ENCODE measurements at places on chromosomes 2 and 18.

DNA sequence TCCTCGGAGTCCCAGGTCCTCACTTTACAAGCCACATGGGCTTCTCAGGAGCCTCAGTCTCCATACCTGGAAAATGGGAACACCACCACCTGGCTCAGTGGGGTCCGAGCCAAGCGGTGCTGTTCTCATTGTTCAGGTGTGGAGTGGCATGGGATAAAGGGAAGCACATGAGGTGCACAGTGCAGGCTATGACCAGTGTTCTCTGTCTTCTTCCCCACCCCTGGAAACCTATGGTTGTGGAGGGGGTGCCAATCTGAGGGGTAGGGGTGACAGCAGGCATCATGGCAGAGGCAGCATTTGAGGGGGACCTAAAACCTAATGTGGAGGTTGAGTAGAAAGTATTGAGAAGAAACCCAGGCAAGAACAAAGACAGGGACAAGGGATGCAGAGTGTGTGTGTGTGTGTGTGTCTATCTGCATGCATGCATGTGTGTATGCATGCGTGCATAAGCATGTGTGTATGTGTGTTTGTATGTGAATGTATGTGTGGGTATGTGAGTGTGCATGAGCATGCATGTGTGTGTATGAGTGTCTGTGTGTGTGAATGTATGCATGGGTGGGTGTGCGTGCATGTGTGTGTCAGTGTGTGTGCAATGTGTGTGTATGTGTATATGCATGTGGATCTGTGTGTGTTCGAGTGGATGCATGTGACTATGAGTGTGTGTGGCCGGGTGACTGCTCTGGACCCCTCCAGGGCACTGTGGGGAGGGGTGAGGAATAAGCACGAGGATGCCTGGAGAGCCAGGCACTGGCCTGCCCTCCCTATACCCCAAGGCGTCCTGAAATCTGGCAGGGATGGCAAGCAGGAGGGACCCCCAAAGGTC, 4.0 kb downstream of the KIF1A start:
- H3K36me3 ChIP-seq: no peaks in the 10 kb centered on the region
- DNase-seq: no peak
- H3K27me3 ChIP-seq: peaks cover 23% of the 10 kb centered on the region
- no peaks in the 10 kb centered on the region for H3K4me1 ChIP-seq

- H3K27ac ChIP-seq: no peak overlapping the region
- no peaks in the 10 kb centered on the region for H3K27me3 ChIP-seq
- H3K4me1 ChIP-seq: peaks cover 62% of the 10 kb centered on the region
- peak; percentile 51 for DNase-seq
These were observed 242.4 kb upstream of the TANK start for GRCh38 chr2:160917850-160918249.

DNA sequence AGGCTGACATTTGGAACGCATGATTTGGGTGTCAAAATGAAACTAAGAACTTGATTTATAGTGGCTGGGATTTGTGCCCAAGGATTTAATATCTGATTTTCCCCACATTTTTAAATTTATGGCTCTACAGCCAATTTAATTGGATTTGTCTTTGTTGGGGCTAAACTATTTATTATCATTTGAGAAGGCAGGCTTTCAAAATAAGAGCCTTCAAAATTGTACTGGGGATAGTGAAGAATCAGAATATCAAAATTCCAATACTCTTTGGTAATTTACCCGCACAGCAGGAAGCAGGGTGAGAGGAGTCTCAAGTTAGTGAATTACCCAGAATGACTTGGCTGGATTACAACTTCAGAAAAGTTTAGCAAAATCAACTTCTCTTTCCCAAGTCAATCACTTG, 278.1 kb downstream of the LRATD1 start:
- no peaks in the 10 kb centered on the region for H3K4me1 ChIP-seq
- no peak for DNase-seq
- H3K36me3 ChIP-seq: no peaks in the 10 kb centered on the region
- H3K4me3 ChIP-seq: no peak overlapping the region

DNA sequence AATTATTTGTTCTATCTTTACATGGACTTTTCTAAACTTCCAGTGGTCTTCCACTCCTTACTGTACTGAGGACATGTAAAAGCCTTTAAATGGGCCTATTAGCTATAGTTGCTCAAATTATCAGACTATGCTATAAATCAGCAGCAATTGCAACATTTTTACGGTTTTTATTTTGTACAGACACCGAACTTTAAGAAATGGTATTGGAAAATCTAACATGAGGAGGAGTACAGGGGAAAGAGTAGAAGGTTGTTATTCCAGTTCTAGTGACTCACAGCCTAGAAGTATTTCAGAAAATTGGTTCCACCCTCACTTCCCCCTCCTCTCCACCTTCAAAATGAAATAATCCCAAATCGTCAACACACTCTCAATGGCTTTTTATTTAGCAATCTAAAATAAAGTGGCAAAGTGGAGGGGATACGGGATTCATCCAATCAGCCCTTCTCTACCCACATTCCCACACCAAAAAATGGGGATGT, 1.1 kb downstream of the NCKAP1 start:
- peak; percentile 74 for DNase-seq
- H3K4me1 ChIP-seq: peaks cover 47% of the 10 kb centered on the region
- H3K36me3 ChIP-seq: no peaks in the 10 kb centered on the region
- peak overlapping the region; percentile 86 for H3K4me3 ChIP-seq
- H3K27ac ChIP-seq: peak overlapping the region; percentile 93

GRCh38 chr2:195697681-195698220, 40.7 kb downstream of the SLC39A10 start:
- H3K36me3 ChIP-seq: peaks cover 7% of the 10 kb centered on the region
- no peak for DNase-seq
- no peak overlapping the region for H3K4me3 ChIP-seq
- H3K27me3 ChIP-seq: no peaks in the 10 kb centered on the region
- H3K27ac ChIP-seq: no peak overlapping the region
- 0 out of 2 replicates have a peak, but pooled peaks cover 3% of the 10 kb centered on the region for H3K4me1 ChIP-seq

GRCh38 chr18:75360215-75360614, 67.3 kb downstream of the SMIM21 start:
- no peaks in the 10 kb centered on the region for H3K4me1 ChIP-seq
- H3K4me3 ChIP-seq: no peak overlapping the region
- DNase-seq: no peak

GRCh38 chr2:8242739-8243138, 439.1 kb upstream of the ID2 start:
- H3K27ac ChIP-seq: no peak overlapping the region
- H3K4me3 ChIP-seq: no peak overlapping the region
- peak; percentile 72 for DNase-seq
- no peaks in the 10 kb centered on the region for H3K27me3 ChIP-seq
- no peaks in the 10 kb centered on the region for H3K36me3 ChIP-seq

DNA sequence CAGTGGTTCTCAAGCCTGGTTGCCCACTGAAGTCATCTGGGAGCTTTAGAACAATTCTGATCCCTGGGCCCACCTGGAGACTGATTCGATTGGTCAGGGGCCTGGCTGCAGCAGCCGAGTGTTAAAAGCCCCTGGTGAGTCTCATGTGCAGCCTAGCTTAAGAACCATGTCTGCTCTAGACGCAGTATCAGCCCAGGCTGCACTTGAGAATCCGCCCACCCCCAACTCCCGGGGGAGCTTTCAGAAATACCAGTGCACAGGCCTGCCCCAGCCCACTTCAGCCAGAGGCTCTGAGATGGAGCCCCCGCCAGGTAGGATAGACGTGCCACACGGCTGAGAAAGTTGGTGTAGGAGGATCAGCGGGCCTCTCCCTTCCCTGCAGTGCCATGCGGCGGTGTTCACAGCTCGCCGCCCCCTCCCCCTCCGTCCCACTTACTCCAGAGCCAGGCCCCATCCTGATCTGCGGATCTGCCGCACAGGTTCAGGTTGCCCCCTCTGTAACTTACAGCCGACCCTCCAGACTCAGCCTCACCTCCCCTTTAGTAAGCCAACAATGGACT, 209.0 kb upstream of the RAB12 start:
- H3K4me3 ChIP-seq: no peak overlapping the region
- DNase-seq: no peak
- no peaks in the 10 kb centered on the region for H3K4me1 ChIP-seq
- no peaks in the 10 kb centered on the region for H3K36me3 ChIP-seq
- no peak overlapping the region for H3K27ac ChIP-seq
- no peaks in the 10 kb centered on the region for H3K27me3 ChIP-seq

- peaks cover 18% of the 10 kb centered on the region for H3K36me3 ChIP-seq
- no peak overlapping the region for H3K27ac ChIP-seq
- H3K4me3 ChIP-seq: no peak overlapping the region
- peaks cover 23% of the 10 kb centered on the region for H3K4me1 ChIP-seq
- H3K27me3 ChIP-seq: no peaks in the 10 kb centered on the region
These were observed 161.3 kb downstream of the HAUS1 start for GRCh38 chr18:46265196-46266156.

DNA sequence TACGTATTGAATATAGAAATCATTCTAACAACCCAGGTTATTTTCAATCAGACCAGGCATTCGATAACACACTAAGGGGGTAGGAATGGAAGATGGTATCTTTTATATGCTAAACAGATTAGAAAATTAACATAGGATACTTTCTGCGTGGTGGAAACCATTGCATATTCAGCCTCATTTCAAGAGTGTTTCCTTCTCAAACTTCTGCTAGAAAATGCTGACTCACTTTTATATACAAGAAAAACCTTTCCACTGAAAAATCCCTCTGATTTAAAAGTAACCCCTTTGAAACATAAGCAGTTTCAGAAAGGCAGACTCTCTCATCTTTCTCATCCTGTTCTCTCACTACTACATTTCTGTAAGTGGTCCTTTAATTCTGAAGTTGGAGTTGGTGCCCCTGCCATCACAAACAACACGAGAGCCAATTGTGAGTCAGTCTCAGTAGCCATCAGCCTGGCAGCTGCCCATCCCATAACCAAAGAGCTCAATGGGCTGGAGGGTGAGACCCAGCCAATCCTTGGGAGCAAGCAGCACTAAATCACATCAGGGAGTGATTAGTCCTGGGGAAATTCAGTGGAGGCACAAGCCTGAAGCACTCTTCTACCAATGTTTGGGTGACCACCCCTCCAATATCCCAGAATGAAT, 343.1 kb downstream of the CELF4 start:
- no peaks in the 10 kb centered on the region for H3K36me3 ChIP-seq
- H3K27me3 ChIP-seq: no peaks in the 10 kb centered on the region
- H3K4me1 ChIP-seq: no peaks in the 10 kb centered on the region
- DNase-seq: peak; percentile 16
- no peak overlapping the region for H3K27ac ChIP-seq

- no peaks in the 10 kb centered on the region for H3K27me3 ChIP-seq
- no peaks in the 10 kb centered on the region for H3K4me1 ChIP-seq
- DNase-seq: no peak
- H3K4me3 ChIP-seq: no peak overlapping the region
These were observed 511.2 kb downstream of the SOX11 start for GRCh38 chr2:6203291-6203959.

DNA sequence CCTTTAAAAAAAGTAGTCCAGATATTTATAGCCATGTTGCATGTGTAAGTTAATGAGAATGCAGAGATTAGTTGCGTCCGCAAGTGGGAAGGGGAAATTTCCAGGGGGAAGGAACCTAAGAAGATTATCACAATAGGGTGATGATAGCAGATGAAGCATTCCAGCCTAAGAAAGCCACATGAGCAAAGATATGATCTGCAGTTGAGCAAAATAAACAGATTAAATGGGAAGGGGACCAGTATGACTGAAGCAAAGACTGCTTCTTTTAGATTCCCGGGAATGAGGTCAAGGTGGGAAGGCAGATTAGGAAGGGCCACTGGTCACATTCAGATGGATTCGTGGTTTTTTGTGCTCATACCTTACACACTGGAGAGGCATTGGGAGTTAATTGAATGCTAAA, 154.6 kb upstream of the CDH2 start:
- H3K27me3 ChIP-seq: peaks cover 17% of the 10 kb centered on the region
- H3K4me3 ChIP-seq: no peak overlapping the region
- H3K36me3 ChIP-seq: no peaks in the 10 kb centered on the region
- DNase-seq: no peak
- no peaks in the 10 kb centered on the region for H3K4me1 ChIP-seq
- H3K27ac ChIP-seq: no peak overlapping the region

DNA sequence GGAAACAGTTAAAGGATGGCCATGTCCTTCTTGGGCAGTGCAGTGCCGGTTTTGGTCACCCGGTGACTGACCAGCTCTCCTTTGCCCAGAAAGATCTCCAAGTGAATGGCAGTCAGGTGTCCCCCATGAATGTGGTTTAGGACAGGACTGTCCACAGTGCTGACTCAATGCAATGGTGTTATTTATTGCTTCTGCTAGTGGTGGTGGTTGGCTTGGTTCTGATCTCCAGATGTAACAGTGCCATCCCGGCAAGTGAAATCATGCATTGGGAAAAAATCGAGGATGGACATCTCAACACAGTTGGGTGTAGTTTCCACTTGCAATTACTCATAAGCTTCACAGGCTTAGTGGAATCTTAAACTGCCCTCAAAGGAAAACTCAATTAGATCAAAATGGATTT, 81.9 kb downstream of the TGOLN2 start:
- DNase-seq: peak; percentile 59
- H3K27me3 ChIP-seq: no peaks in the 10 kb centered on the region
- H3K27ac ChIP-seq: no peak overlapping the region
- no peak overlapping the region for H3K4me3 ChIP-seq
- H3K36me3 ChIP-seq: no peaks in the 10 kb centered on the region

GRCh38 chr2:39256040-39256439, 12.3 kb upstream of the CDKL4 start:
- H3K36me3 ChIP-seq: peaks cover 57% of the 10 kb centered on the region
- no peaks in the 10 kb centered on the region for H3K27me3 ChIP-seq
- DNase-seq: no peak
- no peak overlapping the region for H3K27ac ChIP-seq
- H3K4me1 ChIP-seq: no peaks in the 10 kb centered on the region

DNA sequence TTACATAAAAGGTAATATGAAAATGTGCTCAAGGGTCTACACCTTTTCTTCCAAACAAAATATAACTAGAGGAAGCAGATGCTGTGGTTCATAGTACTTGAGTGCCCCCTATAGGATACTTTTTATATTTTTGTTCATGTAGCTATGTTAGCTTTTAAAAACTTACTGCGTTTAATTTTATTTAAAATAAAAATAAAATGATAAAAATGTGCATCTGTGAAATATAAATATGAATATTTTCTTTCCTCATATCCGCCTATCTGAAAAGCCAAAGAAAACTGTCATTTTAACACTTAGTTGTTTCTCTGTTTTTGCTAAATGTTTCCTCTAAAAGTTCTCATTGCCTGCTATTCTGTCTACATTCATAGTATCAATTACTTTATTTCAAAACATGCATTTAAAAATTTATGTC, 9.6 kb upstream of the LRP1B start:
- H3K4me1 ChIP-seq: no peaks in the 10 kb centered on the region
- H3K4me3 ChIP-seq: no peak overlapping the region
- no peak overlapping the region for H3K27ac ChIP-seq
- peaks cover 13% of the 10 kb centered on the region for H3K27me3 ChIP-seq
- H3K36me3 ChIP-seq: no peaks in the 10 kb centered on the region

DNA sequence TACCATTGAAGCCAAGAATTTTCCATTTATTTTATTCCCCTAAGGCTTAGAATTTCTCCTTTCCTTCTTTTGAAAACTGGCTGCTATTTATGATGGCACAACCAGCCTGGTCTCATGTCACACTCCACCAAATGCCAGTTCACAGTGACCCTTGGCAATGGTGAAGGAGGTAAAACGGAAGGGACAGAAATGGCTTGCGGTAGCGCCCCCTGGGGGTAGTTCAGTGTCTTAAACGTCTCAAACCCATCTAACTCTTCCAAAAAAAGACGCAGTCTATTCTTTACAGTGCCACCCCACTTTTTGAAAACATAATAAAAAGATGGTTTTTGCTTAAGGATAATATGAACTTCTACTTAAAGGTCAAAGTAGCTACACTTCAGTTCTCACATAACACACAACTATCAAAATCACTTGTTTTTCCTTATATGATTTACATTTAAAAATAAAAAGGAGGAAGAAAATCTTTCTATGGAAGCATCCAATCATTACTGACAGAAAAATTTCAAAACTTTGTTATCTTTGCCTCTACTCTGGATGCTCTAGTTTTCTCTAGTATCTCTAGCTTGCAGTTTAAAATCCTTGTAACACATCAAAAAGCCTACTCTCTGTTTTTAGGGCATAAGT, 28.0 kb downstream of the PNO1 start:
- H3K27me3 ChIP-seq: no peaks in the 10 kb centered on the region
- peak; percentile 60 for DNase-seq
- peaks cover 13% of the 10 kb centered on the region for H3K36me3 ChIP-seq
- H3K4me1 ChIP-seq: peaks cover 5% of the 10 kb centered on the region
- no peak overlapping the region for H3K4me3 ChIP-seq

Data from GM23248 (cell line).